ENCODE measurements at places on chromosomes 2 and 18. TPM values are rescaled to one million over a fixed set of nuclear protein-coding genes. Genes with fewer than 3 reads are reported as not detected.

- no peak for DNase-seq
Observed at GRCh38 chr2:102166189-102166845, 20.5 kb upstream of the IL1RL2 start.

GRCh38 chr18:43735570-43735969, 458.3 kb upstream of the SYT4 start:
- DNase-seq: no peak

GRCh38 chr2:62010632-62011256, 105.3 kb downstream of the COMMD1 start:
- DNase-seq: no peak

Gene EFR3B
- total RNA-seq: 2.0 TPM

Gene SALL3
- not detected for total RNA-seq

Data from mesenteric fat pad (tissue), 1 donor.